Omental fat pad (tissue), 4 donors: ENCODE measurements at places on chromosomes 5 and 9.

DNA sequence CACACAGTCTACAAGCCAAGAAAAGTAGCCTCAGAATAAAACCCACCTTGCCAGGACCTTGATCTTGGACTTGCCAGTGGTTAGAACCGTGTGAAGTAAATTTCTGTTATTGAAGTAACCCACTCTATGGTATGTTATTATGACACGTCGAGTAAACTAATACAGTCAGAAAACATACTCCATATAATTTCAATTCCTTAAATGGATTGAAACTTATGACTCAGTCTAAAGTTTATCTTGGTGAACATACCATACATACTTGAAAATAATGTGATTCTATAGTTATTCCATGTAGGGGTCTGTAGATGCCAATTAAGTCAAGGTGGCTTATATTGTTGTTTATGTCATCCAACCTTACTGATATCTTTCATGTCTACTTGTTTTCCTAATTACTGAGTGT, 950.7 kb downstream of the TLE4 start:
- no peak for DNase-seq

GRCh38 chr5:157108976-157109375, at the start of gene HAVCR2:
Gene HAVCR2, minus strand, starts transcription at chr5:157109044. Its CDS starts 61 bp downstream, at chr5:157108983.
- no peak for DNase-seq

GRCh38 chr5:160339406-160340130, 27.2 kb upstream of the CCNJL start:
- no peak for DNase-seq

- no peak for DNase-seq
Measured at GRCh38 chr5:160197341-160198144, 31.8 kb upstream of the FABP6 start.

DNA sequence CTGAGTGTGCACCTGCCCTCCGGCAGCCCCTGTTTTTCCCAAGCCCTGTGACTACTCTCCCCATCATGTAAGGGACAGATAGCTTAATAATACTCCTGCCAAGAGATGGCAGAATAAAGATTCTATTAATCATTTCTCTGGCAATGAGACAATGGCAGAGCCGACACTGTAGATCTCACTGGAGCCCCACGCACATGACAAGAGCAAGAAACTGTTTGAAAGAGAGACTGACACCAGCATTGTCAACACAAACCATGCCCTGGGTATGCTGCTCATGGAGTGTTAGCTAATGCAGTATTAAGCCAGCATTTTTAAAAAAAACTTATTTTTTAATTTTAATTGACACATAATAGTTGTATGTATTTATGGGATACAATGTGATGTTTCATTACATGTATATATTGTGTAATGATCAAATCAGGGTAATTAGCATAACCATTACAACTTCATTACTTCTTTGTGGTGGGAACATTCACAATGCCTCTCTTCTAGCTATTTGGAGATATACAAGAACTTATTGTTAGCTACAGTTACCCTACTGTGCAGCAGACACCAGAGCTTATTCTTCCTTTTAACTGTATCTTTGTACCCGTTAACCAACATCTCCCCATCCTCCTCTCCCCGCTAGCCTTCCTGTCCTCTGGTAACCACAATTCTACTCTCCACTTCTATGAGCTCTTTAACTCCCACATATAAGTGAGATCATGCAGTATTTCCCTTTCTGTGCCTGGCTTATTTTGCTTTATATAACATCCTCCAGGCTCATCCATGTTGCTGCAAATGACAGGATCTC, 31.5 kb upstream of the SEMA4D start:
- DNase-seq: no peak

DNA sequence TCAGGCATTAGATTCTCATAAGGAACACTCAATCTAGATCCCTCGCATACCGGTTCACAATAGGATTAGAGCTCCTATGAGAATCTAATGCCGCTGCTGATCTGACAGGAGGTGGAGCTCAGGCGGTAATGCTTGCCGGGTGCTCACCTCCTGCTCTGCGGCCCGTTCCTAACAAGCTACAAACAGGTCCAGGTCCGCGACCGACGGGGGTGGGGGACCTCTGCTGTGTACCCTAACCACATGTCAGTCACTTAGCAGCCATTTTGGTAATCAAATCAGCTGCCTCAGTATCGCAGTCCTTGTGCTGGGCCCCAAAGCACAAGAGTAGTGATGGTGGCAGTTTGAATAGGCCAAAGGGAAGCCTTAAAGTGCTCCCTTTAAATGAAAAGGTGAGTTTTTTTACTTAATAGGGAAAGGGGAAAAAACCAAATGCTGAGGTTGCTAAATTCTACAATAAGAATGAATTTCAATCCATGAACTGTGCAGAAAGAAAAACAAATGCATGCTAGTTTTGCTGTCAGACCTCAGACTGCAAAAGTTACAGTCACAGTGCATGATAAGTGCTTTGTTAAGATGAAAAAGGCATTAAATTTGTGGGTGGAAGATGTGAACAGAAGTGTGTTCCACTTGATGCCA, 67.0 kb upstream of the TNPO1 start:
- no peak for DNase-seq
